Fibroblast of skin of abdomen (primary cell): ENCODE measurements at places on chromosomes 7 and 10.

- DNase-seq, result no peak
Measured at GRCh38 chr10:91761721-91762120, 36.5 kb upstream of the TNKS2 start.

DNA sequence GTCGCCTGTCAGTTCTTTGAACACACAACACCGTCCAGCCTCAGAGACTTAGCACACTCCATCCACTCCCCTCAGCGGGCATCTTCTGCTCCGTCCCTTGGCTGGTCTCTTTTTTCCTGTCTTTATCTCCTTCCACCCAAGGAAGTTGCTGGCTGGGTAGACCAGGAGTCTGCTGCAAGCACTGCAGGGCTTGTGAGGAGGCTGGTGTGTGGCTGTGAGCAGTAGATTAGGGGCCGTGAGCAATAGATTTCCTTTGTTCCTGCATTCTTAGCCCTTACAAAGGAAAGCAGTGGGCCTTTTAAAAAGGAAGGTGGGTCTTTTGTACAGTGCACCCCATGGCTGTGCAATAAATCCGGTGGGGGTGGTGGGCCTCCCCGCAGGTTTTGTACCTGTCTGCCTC is 100.3 kb upstream of the BTBD16 start:
- no peak for DNase-seq

- no peak for DNase-seq
Measured at GRCh38 chr7:835485-836401, 3.5 kb downstream of the SUN1 start.

- peak; percentile 74 for DNase-seq
Measured at GRCh38 chr10:72503241-72503640, 122.6 kb downstream of the MICU1 start.

- no peak for DNase-seq
Measured at GRCh38 chr7:34057136-34057535, 151.8 kb downstream of the BMPER start.

GRCh38 chr7:95690367-95690947 is 81.9 kb upstream of the DYNC1I1 start:
- DNase-seq, result peak; percentile 33

DNA sequence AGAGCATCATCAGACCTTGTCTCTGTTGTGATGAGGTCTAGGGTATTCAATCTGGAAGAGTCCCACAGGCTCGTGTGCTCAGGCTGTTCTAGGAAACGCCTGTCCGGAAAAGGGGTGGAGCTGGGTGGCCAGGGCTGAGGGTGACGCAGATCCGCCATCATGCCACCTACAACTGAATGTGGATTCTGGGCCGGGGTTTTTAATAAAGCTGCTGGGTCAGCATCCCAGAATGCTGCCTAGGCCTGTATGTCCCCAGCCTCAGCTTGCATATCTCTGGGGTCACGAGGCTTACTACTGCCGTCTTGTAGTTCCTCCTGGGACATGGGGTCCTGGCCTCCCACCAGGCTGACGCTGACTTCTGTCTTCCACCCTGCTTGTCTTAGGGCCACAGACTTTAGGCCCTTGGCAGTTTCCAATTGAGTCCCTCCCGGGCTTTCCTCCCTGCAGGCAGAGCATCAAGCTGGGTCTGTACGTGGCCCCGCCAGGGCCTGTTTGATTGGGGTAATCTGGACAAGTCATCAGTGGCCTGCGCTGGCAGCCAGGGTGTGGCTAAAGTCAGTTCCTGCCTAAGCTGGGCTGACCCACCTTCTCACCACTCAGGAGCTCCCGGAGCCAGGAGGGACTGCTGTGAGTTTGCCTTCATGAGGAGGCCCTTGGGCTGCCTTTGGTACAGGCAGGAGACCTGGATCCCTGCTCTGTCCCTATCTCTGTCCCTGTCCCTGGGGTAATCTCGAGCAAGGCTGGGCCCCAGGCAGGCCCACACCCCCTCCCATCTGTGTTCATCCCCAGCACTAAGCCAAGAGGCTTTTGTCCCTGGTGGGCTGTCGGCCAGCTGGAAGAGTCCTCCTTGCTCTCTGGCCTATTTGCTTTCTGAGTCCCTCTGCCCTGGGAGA is 79.9 kb downstream of the ZMIZ1 start:
- DNase-seq, result no peak

DNA sequence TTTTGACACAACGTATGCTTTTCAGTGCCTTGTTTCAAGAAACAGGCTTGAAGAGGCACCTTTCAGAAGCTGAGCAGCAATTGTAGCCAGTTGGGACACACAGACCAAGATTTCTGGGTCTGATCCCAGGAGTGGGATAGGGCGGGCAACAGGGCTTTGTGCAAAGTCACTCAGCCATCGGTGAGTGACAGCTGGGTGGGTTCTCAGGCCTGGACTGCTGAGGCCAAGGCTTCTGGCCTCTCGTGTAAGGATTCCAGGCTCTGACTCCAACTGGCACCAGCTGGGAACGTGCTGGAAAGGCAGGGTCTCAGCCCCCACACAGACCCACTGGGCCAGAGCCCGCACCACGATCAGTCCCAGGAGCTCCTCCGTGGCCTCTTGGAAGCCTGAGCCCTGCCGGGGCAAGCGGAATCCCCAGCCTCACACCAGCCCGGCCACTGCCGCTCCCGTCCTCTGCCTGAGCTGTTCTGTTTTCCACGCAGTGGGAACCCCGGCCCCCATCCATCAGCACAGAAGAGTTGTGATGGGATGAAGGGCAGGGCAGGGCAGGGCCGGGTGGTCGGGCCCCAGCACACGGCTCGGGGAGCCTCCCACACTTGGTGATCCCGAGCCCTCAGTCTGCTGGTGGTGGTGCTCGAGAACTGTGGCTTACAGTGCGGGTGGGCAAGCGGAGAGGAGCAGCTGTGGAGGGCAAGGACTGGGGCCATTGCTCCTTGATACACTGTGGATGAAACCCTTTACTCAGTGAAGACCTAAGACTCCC is 46.8 kb downstream of the VIPR2 start:
- DNase-seq, result no peak

DNA sequence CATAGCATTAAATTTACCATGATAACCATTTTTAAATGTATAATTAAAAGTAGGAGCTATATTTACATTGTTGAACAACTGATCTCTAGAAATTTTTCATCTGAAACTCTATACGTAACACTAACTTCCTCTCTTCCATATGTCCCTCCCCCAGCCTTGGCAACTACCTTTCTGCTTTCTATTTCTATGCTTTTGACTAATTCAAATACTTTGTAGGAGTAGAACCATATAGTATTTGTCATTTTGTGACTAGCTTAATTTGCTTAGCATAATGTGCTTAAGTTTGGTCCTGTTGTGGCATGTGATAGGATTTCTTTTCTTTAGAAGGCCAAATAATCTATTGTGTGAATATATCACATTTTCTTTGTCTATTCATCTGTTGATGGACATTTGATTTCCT is 225.3 kb upstream of the POT1 start:
- DNase-seq, result no peak

DNA sequence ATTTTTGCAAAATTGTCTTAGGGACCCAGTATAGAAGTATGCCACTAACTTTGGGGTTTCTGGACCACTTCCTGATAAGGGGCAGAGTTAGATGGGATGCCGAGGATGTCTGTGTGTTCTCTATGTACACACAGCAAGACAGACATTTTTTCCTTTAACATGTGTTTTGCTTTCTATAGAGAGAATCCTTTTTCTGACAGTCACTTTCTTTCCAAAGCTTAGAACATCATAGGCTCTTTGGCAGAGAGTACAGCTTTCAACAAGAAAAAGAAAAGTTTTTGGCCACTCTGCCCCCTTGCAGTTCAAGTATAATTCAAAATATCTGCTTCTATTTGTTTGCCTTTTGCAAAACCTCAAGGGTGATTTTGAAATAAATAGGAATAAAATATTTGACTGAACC is 44.1 kb downstream of the PAPSS2 start:
- DNase-seq, result no peak

DNA sequence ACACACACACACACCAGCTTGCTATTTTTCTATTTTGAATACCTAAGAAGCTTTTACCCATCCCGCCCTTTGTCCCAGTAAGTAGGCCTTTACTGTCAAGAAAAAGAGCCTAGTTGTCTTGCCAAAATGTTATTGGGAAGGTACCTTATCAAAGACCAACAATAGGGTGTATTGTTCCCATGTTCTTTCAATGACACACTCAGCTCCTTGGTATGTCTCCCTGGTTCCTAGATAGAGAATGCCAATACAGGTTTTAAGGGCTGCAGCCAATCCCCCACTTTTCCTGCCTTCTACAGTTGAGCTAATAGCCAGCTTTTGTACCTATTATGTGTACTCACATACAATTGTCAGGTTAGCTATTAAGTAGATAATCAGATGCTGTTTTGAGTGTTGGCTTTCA is 92.0 kb upstream of the LRRTM3 start:
- DNase-seq, result no peak

- no peak for DNase-seq
Measured at GRCh38 chr10:104842704-104843103, 201.6 kb downstream of the SORCS3 start.

DNA sequence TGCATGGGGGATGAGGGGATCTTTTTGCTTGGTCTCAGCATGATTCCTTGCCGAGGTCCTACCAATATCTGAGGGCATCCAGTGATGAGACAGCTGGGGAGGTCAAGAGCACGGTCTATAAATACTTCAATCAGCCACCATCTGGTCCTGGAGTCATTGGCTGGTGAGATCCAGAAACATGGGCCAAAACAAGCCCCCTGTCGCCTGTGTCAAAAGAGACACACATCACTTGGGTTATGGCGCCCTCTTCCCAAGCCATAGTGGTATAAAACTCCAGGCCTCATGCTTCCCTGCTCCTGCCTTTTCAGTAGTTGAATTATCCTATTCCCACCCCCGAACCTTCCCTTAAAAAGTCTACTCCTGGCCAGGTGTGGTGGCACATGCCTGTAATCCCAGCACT is 60.9 kb downstream of the SLC35B4 start:
- DNase-seq, result no peak

DNA sequence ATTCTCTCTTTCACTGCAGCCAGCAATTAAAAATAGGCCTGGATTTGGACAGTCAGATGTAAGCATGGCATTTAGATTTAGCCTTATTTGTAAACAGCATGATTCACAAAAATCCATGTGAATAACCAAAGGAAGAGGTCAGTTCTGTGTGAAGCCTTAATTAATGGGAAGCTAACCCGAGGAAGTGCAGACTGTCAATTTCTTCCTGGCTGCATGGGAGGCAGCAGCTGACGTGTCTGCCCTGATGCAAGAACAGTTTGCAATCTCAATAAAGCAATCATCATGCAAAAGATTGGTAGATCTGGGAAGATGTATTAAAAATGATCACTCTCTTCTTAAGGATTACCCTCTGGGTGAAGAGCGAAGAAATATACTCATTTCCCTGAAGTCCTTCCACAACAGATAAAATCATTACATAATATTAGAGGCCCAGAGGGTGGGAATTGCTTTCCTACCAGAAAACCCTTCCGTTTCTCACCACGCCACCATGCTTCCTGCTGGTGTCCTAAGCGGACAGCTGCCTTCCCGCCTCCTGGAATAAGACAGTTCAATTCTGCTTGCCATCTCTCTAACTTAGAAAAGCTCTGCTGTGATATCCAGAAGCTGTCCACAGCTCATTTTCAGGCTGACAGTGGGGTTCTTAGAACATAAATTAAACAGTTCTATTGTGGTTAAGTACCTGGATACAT is 526.7 kb upstream of the NRP1 start:
- DNase-seq, result no peak

DNA sequence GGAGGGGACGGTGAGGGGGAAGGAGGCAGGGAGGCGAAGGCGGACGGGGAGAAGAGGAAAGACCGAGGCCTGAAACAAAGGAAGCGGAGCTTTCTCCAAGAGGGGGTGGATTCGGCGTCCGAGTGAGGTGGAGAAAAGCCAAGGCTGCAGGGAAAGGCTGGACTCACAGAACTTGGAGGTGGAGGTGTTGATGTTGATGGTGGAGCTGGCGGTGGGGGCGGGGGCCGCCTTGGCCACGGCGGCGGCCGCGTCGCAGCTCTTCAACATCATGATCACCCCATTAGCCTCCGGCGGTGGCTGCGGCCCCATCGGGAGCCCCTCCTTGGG is 578 bp downstream of the CACUL1 start:
- DNase-seq, result peak; percentile 17

- DNase-seq, result peak; percentile 85
Measured at GRCh38 chr7:831596-832166, 595 bp upstream of the SUN1 start.

GRCh38 chr7:106057962-106058927 is 53.9 kb downstream of the SYPL1 start:
- no peak for DNase-seq

DNA sequence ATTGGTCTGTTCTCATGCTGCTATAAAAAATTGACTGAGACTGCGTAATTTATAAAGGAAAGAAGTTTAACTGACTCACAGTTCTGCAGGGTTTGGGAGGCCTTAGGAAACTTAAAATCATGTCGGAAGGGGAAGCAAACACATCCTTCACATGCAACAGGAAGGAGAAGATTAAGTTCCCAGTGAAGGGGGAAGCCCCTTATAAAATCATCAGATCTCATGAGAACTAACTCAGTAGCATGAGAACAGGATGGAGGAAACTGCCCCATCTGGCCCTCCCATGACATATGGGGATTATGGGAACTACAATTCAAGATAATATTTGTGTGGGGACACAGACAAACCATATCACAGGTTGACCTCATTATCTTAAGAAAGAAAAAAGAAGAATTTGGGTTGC is 134.5 kb downstream of the PPP1R3A start:
- DNase-seq, result no peak

GRCh38 chr10:88383276-88383675 is 199.8 kb downstream of the RNLS start:
- no peak for DNase-seq

- no peak for DNase-seq
Measured at GRCh38 chr10:87557409-87557808, 52.7 kb downstream of the MINPP1 start.

DNA sequence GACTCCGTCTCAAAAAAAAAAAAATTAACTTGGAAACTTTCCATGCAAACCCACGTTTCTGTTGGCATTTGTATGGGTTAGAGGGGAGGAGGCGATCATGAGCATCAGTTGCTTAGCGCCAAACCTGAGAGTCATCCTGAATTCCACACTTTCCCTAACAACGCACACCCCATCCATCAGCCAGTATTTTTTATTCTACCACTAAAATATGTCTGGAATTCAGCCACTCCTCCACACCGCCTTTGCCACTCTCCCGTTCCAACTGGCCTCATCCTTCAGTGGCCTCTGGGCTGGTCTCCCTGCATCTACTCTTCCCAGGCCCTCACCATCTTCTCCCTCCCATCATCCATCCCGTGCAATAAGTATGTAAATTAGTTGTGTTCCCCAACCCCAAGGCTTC is 4.7 kb upstream of the LMBR1 start:
- peak; percentile 38 for DNase-seq

- no peak for DNase-seq
Measured at GRCh38 chr7:4260867-4261600, 421.1 kb upstream of the FOXK1 start.
